ENCODE measurements at places on chromosomes 2 and 18.

- no peak for DNase-seq
Observed at GRCh38 chr2:241390301-241391206, 34.5 kb downstream of the FARP2 start.

DNA sequence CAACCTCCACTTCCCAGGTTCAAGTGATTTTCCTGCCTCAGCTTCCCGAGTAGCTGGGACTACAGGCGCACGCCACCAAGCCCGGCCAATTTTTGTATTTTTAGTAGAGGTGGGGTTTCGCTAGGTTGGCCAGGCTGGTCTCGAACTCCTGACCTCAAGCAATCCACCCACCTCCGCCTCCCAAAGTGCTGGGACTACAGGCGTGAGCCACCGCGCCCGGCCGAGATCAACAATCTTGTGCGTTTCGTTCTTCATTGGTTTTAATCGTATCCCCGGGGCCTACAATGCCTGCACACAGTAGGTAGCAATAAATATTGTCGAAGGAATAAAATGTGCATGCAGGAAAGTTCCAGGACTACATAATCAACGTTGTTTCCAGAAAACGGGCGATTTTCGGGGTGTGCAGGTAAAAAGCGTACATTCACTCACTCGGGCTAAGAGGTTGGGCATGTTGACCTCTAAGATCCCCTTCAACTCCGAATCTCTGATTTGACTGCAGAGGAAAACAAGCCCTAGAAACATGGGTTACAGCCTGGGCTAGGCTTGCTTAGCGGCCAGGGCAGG is 2.7 kb upstream of the SOS1 start:
- DNase-seq = no peak

DNA sequence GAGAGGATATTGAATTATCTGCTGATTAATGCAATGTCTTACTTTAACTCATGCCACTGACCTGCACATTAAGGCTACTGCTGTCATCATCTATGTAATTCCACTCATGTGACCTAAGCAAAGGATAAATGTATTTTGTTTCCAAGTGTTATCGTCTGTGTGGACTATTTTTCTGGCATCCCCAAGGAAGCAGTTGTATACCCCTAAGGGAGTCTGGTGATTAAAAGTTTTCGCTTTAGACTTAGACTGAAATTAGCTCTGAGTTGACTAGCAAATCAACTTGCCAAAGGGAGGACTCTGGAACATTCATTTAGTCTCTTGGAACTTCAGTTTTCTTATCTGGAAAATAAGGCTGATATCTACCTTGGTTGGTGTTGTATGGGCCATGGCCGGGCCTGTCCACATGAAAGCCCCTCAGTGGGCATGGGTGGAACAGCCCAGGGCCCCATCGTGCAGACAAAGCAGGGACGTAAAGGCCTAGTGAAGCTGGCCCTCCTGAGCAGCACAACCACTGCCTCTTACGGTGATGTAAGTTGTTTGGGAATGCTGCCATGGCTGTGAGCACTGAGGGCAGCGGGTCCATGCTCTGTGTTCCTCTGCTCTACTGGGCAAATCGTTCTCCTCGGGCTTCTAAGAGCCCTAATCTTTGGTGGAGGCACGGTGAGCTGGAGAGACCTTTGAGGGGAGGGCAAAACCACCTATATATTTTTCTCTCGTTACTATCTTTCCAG is 144.4 kb upstream of the RNF152 start:
- no peak for DNase-seq

DNA sequence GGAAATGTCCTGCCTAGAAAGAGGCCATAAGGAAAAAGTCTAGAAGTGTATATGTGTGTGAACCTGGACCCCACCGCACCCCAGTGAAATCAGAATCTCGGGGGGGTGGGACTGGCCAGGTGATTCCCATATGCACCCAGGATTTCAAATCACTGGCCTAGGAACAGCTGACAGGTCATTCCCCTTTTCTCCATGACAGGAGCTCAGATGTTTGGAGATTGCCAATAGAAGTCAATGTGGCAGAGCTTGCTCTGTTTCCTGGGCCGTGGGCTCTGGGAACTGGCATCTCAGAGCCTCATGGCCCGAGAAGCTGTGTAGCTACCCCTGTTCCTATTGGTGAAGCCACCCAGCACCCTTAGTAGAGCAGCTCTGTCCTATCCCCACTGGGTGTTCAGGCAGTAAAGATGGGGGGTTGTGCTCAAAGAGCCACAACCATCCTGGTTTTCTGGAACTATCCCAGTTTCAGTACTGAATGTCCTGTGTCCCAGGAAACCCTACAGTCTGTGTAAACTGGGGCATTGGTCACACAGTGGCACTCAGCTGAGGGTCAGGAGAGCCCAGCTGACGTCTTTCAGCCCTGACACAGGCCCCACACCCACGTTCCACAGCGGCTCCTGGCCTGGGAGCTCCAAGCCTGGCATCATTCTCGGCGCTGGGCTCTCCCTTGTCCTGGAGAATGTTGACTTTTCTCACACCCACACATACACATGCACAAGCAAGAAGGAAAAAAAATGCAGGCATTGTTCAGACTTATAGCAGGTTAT is 18.9 kb downstream of the GNLY start:
- no peak for DNase-seq

DNA sequence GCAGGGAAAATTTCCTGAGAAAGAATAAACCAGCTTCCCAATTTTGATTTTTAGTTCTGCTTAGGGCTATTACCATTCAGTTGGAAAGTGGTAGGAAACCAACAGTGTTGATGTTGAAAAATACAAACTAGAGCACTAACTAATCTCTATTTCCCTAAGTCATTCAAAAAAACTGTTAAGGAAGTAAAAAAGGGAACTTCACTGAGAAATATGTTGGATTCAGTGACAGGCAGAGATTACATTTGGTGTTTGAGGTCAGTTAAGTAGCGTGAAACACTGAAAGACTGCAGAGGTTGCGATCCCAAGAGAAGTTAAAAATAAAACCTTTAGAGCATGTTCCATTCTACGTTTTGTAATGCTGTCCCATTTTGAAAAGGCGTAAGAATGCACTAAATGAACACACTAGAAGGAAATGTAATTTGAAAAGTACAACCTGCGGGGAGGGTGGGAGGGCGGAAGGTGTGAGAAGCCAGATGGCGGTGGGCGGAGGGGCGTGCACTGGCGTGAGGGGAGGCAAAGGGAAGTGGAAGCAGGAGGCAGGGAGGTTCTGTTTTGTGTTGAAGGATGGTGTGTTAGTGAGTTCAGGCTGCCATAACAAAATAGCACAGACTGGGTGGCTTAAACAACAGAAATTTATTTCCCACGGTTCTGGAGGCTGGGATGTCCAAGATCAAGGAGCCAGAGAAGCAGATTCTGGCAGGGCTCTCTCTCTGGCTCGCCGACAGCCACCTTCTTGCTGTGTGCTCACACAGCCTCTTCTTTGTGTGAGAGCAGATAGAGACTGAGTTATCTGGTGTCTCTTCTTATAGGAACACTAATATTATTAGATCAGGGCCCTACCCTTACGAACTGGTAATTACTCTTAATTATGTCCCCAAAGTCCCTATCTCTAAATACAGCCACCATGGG is 94.3 kb upstream of the KCTD1 start:
- DNase-seq = no peak
